ENCODE measurements at places on chromosomes 1 and 21.
A peak's percentile ranks its signal among the peaks of the same experiment; 100 is the strongest.

- no peak for DNase-seq
Observed at GRCh38 chr1:62076286-62076685, 118.4 kb upstream of the L1TD1 start.

DNA sequence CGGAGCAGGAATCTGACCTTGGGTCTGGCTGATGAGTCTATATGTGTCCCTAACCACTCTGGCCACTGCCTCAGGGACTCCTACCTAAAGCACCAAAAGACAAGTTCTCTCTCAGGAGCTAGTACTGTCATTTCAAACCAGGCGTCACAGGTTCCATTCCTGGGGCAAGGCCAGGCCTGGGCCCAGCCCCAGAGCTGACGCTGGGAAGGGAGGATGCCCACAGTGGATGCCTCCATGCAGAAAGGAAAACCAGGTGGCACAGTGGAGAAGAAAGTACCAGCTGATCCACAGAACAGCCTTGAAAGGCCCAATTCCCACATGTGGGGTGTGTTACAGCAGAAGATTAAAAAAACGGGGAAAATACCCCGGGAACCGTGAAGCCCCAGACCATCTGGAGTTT lies 77.4 kb downstream of the DMRTB1 start:
- no peak for DNase-seq

DNA sequence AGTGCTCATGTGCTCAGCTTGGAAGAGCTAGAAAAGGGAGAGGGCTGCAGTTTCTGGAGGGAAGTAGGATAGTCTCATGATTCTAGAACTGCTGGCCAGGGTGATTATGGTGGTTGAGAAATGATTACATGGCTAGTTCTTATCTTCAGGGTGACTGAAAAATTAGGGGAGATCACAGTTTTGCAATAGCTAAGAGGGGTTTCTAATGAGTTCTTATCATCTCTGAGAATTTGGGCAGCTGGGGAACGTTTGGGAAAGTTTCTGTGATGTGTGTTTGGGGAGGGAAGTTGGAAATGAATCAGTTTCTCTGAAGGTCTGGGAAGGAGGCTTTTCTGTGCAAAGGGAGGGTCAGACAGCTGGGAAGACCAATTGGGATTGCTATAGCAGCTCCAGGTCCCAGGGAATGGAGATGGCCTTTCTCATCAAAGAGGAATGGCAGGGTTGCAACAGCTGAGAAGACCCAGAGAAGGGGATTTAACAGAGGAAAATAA lies 7.6 kb upstream of the RHOU start:
- DNase-seq = no peak

- DNase-seq = no peak
Observed at GRCh38 chr1:207649865-207650580, 5.1 kb downstream of the CR1L start.

- DNase-seq = no peak
Observed at GRCh38 chr1:118210723-118211110, 25.7 kb upstream of the SPAG17 start.

GRCh38 chr1:119040906-119041305 lies 52.8 kb upstream of the TBX15 start:
- DNase-seq = no peak

- DNase-seq = peak; percentile 50
Observed at GRCh38 chr1:109639063-109639840, 16.6 kb upstream of the GSTM4 start.

- DNase-seq = no peak
Observed at GRCh38 chr1:24990779-24991641, 60.9 kb upstream of the RUNX3 start.

GRCh38 chr21:29639366-29640079 lies 300.3 kb downstream of the GRIK1 start:
- no peak for DNase-seq

- no peak for DNase-seq
Observed at GRCh38 chr1:90708826-90709225, 8.3 kb downstream of the BARHL2 start.

- no peak for DNase-seq
Observed at GRCh38 chr1:185478877-185479276, 161.8 kb upstream of the IVNS1ABP start.

DNA sequence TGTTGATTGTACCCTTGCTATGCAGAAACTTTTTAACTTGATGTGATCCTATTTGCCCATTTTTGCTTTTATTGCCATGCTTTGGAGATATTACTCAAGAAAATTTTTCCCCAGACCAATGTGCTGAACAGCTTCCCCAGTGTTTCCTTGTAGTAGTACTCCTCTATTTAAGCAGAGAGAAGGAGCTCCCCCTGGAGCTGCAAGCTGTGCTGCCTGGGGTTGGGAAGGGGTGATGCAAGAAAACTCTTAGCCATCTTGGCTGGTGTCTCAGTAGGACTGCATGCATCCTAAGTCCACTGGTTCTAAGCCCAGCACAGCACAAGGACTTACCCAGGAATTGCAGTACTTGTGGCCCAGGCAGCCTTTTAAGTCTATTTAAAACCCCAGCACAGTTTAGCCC lies 121.6 kb downstream of the NTMT2 start:
- no peak for DNase-seq

GRCh38 chr1:7346600-7347570 lies 424.2 kb upstream of the VAMP3 start:
- DNase-seq = no peak

DNA sequence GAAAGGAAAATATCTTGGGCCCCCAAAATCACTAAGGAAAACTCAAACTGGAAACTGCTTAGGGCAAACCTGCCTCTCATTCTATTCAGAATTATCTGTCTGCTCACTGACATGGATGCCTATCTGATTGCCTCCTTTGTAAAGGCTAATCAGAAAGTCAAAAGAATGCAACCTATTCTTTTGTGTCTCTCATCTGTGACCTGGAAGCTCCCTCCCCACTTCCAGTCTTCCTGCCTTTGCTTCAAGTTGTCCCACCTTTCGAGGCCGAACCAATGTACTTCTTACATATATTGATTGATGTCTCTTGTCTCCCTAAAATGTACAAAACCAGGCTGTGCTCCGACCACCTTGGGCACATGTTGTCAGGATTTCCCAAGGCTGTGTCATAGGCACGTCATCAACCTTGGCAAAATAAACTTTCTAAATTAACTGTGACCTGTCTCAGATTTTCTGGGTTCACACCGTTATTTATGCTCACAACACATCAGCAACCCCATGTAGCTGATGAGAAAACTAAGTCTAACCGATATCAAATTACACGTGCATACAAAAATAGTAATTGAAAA lies 302.3 kb upstream of the NRIP1 start:
- DNase-seq = no peak

GRCh38 chr1:207984831-207985572 lies 74.1 kb upstream of the CD34 start:
- DNase-seq = no peak

GRCh38 chr1:209062863-209063262 lies 520.7 kb upstream of the CAMK1G start:
- no peak for DNase-seq

- no peak for DNase-seq
Observed at GRCh38 chr1:207355060-207355459, 33.6 kb downstream of the CD55 start.

DNA sequence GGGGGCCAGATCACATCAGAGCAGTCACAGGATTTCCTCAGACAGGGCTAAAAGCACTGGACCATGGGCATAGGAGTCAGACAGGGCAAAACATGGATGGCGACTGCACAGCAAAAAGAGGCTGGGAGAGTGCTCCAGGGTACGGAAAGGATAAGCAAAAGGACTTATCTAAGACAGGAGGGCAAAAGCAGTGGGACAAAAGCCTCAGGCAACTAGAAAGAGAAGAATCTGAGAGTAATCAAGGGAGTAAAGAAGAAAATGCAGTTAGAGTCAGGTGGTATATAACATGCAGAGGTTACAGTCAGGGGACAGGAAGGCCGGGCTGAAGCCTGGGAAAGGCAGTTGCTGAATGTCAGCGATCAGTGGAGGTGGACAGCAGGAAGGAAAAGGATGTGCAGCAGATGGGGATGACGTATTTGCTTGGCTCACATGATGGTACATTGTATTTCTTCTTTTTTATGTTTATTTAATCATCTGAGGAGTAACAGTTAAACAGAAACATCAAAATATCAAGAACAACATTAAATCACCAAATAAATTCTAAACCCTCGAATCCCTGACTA lies 63.1 kb upstream of the CNN3 start:
- no peak for DNase-seq

DNA sequence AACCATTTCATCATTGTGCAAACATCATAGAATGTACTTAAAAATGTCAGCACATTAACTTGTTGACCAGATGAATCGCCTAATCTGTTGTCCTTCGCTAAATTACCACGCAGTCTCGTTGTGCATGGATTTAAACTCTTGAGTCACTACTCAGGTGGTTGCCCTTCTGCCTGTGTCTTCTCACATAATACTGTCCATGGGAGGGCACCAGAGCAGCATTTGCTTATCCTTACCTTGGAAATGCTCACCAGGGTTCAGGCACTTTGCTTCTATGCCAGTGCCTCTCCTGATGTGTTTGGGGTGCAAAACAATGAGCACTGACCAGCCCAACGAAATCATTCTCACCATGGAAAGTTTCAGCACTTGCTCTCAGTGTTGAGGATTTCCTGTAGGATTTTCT lies 559.9 kb downstream of the RWDD3 start:
- DNase-seq = no peak

GRCh38 chr1:109792056-109792831 lies 28.5 kb upstream of the EPS8L3 start:
- DNase-seq = peak; percentile 47

- peak; percentile 34 for DNase-seq
Observed at GRCh38 chr1:115337633-115338456, at the start of gene NGF. TSS of gene NGF (minus strand) at chr1:115338249. CDS start at chr1:115286795, 51,454 bp downstream.

DNA sequence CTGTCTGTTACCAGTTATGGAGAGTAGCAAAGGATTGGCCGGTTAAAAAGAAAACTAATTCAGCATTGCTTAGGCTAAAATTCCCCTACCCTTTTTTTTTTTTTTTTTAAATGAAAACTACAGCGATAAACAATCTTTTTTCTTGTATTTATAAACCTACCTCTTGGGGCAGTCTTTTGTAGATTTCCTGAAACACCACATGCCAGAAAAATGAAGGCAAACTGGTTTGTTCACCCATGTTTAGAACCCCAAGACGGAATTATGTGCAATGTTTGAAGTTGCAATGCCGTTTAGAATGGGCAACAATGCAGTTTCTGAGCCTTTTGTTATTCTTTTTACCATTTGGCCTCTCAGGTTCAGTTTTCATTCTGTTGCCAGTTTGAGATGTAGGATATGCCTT lies 59.1 kb downstream of the PRDM2 start:
- DNase-seq = no peak

- DNase-seq = no peak
Observed at GRCh38 chr1:153569465-153569864, 3.8 kb upstream of the S100A2 start.

- DNase-seq = no peak
Observed at GRCh38 chr21:32523463-32523862, 61.9 kb downstream of the TCP10L start.

DNA sequence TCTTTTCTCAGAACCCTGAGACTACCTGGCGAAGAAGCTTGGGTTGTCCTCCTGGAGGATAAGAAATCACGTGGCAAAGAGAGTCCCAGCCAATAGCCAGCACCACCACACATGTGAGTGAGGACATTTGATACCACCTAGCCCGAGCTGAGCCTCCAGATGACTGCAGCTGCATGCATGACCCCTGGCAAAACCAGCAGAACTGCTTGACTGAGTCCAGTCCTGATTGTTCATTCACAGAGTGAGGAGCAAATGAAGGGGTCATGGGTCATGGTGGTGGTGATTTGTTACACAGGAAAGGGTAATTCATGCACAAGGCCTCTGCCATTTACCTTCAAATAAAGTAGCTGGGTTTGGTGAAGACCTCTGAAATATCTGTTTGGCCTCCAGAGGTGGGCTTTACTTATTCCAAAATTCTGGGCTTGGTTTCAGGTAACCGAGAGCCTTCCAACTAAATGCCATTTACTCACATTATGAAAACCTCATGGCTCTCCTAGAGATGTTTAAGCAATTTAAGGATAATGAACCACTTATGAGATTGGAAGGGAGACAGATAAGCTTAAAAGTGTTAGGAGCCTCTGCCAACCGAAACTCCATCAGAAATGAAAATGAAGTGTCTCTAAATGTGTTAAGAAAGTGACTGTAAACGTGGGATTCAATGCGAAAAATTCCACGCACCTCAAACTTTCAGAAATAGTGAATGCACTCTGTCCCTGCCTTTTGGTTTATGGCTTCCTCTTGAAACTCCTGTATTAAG lies 163.3 kb downstream of the SLC35F3 start:
- no peak for DNase-seq

- no peak for DNase-seq
Observed at GRCh38 chr1:46057781-46058180, 74.6 kb downstream of the PIK3R3 start.

- no peak for DNase-seq
Observed at GRCh38 chr1:177568622-177569021, 397.9 kb downstream of the BRINP2 start.

- peak; percentile 94 for DNase-seq
Observed at GRCh38 chr1:44714944-44715571, 15.9 kb downstream of the RNU5D-1 start.

GRCh38 chr1:183164340-183164739 lies 21.7 kb upstream of the LAMC2 start:
- no peak for DNase-seq

DNA sequence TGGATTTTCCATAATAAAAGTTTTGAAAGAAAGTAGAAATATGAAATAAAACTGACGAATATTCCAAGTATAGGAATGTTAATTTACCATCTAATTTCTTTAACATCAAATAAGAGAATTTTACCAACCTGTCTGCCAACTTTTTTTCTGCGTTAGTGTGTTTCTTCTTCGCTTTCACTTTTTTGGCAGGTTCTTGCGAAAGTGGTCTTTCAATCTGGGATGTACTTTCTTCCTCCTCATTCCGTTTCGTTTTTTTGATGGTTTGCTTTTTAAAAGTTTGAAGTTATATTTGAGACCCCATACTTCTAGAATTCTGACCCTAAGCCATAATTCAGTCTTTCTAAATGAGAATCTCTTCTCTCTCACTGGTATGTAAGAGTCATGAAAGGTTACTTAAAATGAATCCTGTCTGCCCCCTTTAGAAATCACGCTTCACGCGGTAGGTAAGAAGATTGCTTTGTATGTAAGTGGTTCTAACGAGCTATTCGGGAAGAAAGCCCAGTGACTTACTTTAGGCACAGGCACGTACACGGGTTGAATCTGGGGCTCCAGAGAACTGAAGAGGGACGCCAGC lies 580 bp downstream of the RBM34 start:
- DNase-seq = no peak

Measured in posterior cingulate gyrus (tissue), 11 donors.